ENCODE measurements at places on chromosomes 4 and X.

GRCh38 chrX:110293658-110294057, 24.2 kb downstream of the AMMECR1 start:
- no peak for DNase-seq

GRCh38 chr4:86855572-86855971, 6.4 kb upstream of the SLC10A6 start:
- DNase-seq = no peak

DNA sequence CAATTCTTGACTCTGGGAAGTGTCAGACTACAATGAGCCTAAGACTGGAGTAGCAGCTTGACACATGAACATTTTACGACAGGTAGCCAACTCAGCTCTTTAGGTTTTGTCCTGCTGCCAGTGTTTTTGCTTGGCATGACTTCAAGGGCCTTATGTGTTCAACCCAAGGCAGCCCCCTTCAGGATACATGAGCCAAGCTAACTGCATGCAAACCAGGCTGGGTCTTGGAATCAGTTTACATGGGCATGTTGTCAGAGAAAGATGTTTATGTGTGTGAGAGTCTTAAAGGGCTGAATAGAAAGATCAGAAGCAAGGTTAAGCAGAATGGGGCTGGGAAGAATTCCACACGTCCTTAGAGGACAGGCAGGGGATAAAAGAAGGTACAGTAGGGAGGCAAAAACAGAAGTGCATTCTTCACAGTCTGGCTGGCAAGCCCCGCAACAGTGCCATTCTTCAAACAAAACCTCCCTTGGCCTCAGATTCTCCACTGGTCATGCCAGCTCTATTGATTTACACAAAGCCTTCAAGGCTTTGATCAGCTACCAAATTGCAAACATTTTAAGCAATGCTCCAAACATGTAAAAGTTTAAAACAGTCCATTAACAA, 97.3 kb downstream of the NKX6-1 start:
- DNase-seq = no peak

- no peak for DNase-seq
These were observed 27.2 kb upstream of the FMR1NB start for GRCh38 chrX:147953976-147954375.

GRCh38 chr4:40682290-40683101, 52.8 kb upstream of the RBM47 start:
- no peak for DNase-seq

Measured in GM10248 (cell line).